ENCODE measurements at places on chromosomes 2 and 18. TPM values are rescaled to one million over a fixed set of nuclear protein-coding genes. Genes with fewer than 3 reads are reported as not detected.

DNA sequence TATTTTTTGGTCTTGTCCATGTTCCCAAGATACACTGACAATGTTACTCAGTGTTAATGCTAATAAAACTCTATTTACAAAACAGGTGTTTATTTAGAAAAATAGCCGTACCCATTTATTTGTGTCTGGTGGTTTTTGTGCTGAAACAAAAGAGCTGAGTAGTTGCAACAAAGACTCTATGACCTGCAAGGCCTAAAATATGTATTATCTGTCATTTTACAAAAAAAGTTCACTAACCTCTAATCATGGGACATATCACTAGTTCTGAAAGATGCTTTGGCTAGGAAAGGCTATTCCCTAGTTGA, 59.2 kb upstream of the SLC25A52 start:
- DNase-seq: no peak

- no peak for DNase-seq
Measured at GRCh38 chr2:16747689-16748088, 82.1 kb upstream of the CYRIA start.

GRCh38 chr2:217057773-217058172, 197.9 kb upstream of the TNP1 start:
- DNase-seq: no peak

DNA sequence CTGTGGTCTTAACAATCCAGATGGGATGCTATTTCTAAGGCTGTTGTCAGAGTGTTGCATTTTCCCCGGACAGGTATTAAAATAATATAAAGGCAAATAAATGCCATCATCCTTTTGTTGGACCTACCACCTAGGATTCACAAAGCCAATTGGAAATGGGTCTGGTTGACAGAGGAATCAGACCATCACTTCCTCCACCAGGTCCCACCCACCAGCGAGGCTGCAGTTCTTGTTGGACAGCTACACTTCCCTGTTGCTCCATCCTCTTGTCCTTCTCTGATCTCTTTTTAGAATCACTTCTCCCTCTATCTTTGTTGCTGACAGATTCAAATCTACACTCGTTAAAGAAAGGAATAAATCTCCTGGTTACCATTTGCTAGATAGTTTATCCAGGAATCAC, 1.1 kb downstream of the TMEM169 start:
- no peak for DNase-seq

- DNase-seq: no peak
Measured at GRCh38 chr2:33706410-33706809, 107.3 kb upstream of the FAM98A start.

DNA sequence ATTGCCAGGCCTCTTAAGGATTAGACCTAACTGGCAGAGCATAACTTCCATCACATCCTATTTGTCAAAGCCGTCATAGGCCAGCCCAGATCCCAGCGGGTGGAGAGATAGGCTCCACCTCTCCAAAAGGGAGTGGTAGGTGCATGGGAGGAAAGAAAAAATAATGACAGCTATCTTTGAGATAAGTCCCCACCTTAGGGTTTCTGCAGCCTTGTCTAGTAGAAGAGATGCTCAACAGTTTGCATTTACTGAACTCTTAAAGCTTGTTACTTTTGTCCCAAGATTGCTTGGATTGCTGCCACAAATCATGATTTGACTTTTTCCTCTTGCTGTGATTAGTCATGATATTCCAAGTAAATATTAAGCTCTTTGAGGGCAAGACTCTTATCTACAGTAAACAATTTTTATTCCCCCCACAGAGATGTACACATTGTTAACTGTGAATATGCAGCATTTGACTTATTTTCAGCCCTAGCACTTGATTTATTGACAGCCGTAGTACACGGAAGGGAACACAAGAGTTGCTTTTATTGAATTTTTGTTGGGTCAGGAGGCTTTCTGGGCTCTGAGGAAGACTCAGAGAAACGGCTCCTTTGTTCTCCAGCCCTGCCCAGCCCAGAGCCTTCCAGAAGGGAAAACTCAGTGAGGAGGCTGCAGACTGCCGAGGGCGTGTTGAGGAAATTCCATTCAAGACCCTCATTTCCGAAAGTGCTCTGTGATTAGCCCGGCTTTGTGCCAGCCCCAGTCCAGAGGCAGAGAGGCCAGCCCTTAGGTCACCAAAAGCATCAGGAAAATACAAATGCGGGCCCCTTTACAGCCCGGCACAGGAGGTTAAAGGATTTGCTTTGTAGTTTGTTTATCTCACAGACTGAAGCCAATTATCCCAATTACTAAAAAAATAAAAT, 75.5 kb upstream of the ZNF532 start:
- DNase-seq: peak; percentile 73

DNA sequence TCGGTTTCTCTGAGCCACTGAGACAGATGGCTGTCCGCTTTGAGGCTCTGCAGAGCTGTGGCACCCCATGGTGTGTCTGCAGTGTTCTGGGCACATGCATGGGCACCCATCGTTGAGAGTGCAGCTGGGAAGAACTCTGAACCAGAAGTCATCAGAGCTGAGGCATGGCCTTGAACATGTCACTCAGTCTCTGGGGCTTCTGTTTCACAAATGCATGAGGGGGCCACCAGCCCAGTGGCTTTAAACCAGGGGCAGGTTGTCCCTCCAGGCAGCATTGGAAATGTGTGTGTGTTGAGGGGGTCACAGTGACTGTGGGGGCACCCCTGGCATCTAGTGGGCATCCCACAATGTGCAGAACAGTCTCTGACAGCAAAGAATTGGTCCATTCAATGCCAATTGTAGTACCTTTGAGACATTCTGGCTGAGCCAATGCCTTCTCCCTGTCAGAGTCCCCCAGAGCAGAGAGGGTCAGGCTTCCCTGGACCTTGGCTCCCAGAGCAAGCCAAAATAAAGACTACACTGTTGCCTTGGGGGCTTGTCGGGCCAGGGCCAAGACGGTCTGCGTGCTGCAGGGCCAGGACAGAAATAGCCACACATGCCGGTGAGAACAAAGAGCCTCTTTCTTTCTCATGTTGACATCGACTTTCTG, 9.3 kb upstream of the PSMD1 start:
- DNase-seq: no peak

GRCh38 chr2:235211056-235211455, 259.2 kb downstream of the SH3BP4 start:
- DNase-seq: no peak

DNA sequence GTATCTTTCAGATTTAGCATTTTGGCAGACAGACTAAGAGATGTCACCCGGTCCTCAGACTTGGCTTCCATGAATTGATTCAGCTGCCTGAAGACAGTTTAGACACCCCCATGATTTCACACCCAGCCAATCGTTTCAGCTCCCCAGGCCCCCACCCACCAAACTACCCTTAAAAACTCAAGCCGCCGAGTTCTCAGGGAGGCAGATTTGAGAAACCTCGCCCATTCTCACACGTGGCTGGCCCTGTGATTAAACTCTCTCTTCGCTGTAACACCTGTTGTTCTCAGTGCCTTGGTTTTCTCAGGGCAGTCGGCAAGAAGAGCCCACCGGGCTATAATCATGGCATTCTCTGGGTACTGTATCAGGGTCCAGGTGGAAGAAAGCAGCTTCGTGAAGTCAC, 35.2 kb downstream of the UXS1 start:
- no peak for DNase-seq

DNA sequence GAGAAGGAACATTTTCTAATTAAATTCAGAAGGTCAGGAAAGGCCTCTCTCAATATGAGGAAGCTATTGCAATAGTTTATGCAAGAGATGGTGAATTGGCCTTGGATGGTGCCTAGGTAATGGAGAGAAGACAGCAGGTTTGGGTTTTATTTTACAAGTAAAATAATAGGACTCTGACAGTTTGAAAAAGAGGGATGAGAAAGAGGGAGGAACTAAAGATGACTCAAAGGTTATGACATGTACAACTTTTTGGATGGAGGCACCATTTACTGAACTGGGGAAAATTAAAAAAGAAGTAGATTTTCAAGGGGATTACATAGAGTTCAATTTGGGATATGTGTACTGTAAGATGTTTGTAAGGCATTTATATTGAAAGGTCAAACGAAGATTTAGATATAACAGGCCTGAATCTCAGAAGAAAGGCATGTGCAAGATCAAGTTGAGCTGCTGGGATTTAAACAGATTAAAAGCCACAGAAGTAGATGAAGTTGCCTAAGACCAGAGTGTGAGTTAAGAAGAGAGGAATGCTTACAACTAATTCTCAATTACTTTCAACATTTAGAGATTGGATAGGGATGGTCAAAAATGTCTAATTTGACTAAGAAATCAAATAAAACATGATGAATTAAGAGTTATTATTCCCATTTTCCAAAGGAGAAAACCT, 12.3 kb upstream of the ASNSD1 start:
- no peak for DNase-seq

- no peak for DNase-seq
Measured at GRCh38 chr2:186820303-186820702, 28.7 kb downstream of the ZSWIM2 start.

- DNase-seq: no peak
Measured at GRCh38 chr2:27369471-27370025, 590 bp downstream of the EIF2B4 start.

- no peak for DNase-seq
Measured at GRCh38 chr2:2742726-2743125, 411.7 kb upstream of the MYT1L start.

GRCh38 chr18:48804856-48805610, 145.7 kb downstream of the SMAD7 start:
- no peak for DNase-seq

- DNase-seq: no peak
Measured at GRCh38 chr18:75273817-75274216, 63.2 kb downstream of the TSHZ1 start.

DNA sequence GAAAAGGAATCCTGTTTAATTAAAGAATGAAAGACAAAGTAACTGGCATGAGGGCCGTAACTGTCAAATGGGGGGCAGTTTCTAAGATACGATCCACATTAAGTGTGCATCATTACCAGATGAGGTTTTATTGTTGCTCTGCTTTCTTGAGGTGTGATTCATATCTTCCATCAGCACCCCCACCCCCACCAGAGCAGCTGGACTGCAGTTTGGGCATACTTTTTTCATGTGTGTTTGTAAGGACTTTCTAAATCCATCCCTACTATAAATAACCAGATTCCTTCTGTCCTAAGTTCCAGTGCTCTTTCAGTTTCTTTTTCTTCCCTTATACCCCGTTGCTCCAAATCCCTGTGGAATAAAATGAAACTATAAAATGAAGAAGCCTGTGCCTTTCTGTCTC, 142.1 kb downstream of the CDCA7 start:
- DNase-seq: no peak

- no peak for DNase-seq
Measured at GRCh38 chr18:2917259-2918047, 70.6 kb downstream of the EMILIN2 start.

GRCh38 chr18:24538414-24539264, 78.2 kb downstream of the HRH4 start:
- no peak for DNase-seq

DNA sequence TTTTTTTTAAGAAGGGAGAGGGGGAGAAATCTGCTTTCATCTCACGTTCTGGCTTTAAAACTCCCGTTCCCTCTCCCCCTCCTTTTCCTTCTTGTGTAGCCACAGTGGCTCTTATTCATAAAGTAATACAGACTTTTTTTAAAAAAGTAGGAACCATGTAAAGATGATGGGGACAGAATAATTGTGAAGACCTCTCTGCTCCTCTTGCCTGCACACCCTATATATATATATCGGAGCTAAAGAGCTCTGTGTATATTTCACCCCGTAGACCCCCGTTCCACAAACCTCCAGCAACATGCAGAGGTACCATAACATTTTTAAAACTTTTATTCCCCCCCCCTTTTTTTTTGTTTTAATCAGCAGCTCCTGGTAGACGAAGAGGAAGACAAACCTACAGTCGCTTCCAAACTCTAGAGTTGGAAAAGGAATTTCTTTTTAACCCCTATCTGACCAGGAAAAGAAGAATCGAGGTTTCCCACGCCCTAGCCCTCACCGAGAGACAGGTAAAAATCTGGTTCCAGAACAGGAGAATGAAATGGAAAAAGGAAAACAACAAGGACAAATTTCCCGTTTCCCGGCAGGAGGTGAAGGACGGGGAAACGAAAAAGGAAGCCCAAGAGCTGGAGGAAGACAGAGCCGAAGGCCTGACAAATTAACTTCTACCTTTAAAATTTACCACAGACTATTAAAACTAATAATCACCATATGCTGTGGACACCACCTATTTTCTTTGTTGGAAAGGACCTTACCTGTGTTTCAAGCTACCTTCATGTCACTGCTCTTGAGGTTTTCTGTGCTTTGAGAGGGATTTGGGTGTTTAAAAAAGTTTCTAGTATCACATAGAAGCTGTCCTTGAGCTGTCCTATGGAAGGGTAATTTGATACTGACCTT, 1.7 kb downstream of the HOXD8 start:
- DNase-seq: no peak

- DNase-seq: no peak
Measured at GRCh38 chr2:233153146-233153798, 93.1 kb downstream of the INPP5D start.

DNA sequence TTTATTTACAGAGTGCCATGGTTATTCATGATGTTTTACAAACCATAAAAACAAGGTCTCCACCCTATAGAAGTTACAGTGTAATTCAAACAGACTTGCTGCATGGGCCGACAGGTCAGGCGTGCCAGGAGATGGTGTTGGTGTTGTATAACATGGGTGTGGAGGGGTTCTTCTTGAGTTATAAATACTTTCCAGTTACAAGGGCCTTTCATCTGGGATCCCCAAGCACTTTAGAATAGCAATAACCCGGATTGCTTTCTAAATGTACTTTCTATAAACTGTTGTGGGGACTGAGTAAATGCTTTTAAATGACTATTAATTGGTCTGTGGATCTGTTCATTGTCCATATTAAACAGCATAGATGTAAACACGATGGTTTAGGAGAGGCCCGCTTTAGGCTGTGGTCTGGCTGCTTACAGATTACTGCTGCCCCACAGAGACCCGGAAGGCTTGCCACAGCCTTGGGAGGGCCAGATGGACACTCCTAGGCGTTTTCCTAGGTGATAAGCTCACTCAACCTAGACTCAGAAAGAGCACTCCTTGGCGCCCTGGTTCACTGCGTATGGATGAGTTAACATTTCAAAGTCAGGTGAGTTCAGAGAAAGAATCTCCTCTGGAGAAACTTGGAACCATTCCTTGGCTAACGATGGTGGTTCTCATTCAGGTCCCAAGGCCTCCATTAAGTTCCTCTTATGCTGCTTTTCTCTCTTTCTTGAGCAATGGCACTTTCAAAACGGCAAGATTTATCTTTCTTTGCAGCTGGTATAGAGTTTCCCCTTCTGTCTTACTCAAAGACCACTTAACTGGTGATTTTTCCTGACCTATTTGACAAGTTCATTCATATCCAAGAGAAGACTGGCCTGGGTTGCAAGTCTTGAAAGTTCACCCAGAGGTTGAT, 3.6 kb upstream of the KIAA2012 start:
- DNase-seq: no peak

Gene PROC
- polyA plus RNA-seq: 0.92 TPM

Gene RAPH1
- polyA plus RNA-seq: 15.7 TPM

Gene ATOH8
- 13.6 TPM for polyA plus RNA-seq

Gene PLEKHH2
- 35.1 TPM for polyA plus RNA-seq

Gene CNDP1
- polyA plus RNA-seq: 1.6 TPM

Gene SLC23A3
- 24.8 TPM for polyA plus RNA-seq

Gene UCN
- polyA plus RNA-seq: 1.0 TPM

Gene DYNAP
- polyA plus RNA-seq: not detected

Gene NFATC1
- 5.5 TPM for polyA plus RNA-seq
